ENCODE measurements at places on chromosomes 16 and 17.

DNA sequence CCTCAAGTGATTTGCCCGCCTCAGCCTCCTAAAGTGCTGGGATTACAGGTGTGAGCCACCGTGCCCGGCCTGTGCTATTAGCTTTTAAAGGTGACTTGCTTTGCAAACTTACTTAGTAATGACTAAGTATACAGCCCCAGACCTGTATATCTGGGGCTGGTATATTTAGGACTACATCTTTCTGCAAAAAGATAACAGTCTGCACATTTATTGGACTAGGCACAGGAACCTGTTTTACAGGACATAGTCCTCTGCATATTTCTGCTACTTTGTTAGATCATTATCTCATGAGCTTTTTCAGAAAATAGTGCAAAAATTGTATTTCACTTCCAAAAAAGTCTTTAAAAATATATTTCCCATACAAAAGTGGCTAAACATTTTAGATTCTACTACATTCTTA lies 1.3 kb downstream of the KRT24 start:
- no peak for DNase-seq

DNA sequence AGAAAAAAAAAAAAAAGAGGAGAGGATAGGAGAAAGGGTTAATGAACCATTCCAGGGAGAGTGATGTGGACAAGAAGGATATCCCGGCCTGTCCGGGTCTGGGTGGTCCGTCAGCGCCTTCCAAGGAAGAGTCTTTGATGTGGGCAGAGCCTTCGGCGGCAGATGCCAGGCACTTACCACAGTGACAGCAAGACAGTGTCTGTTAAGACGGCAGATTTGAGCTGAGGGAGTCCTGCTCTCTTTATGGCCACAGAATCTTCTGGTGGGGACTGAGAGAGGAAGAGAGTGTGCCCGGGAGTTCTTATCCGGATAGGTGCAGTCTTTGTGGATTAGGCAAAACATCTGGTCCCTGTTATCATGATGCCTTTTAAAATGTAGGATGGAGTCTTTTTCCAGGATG lies 95.2 kb downstream of the ZDHHC7 start:
- no peak for DNase-seq

GRCh38 chr17:33596899-33597298 lies 303.8 kb upstream of the ASIC2 start:
- DNase-seq: no peak

DNA sequence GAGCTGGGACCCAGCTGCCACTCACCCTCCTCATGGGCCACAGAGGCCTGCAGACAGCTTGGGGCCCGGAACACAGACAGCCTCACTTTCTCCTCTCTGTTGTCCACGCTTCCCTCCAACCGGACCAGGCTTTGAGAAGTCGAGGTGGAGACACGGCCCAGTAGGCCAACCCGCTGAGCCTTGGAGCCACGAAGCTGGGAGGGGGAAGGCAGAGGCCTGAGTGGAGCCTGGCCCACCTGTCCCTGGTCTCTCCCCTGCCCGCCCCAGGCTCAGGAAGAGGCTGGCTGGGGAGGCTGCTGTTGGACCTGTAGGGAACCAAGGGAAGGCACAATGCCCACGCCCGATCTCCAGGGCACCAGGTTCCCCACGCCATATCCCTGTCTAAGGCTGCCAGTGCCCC lies 48.1 kb downstream of the RMI2 start:
- no peak for DNase-seq

DNA sequence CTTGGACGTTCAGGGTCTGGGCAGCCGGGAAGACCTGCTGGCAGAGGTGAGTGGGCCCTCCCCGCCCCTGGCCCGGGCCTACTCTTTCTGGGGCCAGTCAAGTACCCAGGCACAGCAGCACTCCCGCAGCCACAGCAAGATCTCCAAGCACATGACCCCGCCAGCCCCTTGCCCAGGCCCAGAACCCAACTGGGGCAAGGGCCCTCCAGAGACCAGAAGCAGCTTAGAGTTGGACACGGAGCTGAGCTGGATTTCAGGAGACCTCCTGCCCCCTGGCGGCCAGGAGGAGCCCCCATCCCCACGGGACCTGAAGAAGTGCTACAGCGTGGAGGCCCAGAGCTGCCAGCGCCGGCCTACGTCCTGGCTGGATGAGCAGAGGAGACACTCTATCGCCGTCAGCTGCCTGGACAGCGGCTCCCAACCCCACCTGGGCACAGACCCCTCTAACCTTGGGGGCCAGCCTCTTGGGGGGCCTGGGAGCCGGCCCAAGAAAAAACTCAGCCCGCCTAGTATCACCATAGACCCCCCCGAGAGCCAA lies 8.6 kb upstream of the ABCC3 start:
- DNase-seq: peak; percentile 60

DNA sequence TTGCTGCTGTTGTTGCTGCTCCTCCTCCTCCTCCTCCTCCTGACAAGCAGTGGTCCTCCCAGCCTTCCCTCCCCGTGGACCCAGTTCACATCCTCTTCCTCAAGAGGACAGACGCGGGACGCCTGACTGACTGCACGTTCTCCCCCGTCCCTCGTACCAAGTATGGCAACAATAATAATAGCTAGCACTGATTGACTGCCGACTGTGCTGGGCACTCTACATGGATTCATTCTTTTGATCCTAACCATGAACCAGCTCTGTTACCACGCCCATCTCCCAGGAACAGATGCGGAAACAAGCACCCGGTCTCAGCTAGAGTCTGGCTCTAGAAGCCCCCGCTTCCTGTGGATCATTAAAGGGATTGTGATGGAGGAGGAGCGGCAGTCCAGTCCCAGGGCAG lies 78.0 kb downstream of the GNAO1 start:
- DNase-seq: no peak

DNA sequence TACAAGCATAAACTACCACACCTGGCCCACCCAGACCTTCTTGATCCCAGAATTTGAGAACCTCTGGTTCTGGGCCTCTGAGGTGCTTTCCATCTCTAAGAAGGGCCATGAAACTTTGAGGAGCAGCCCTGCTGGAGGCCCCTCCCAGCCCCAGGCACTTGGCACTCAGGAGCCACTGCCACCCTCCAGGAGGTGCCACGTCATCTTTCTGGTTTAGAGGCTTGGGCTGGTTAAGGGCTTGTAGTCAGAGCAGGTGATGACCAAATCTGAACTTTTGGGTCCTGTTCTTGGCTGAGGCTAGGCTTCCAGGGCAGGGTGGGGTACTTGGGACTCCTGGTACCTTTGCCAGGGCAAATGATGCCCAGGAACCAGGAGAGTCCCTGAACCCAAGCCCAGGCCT lies 13.8 kb upstream of the DLX4 start:
- no peak for DNase-seq

DNA sequence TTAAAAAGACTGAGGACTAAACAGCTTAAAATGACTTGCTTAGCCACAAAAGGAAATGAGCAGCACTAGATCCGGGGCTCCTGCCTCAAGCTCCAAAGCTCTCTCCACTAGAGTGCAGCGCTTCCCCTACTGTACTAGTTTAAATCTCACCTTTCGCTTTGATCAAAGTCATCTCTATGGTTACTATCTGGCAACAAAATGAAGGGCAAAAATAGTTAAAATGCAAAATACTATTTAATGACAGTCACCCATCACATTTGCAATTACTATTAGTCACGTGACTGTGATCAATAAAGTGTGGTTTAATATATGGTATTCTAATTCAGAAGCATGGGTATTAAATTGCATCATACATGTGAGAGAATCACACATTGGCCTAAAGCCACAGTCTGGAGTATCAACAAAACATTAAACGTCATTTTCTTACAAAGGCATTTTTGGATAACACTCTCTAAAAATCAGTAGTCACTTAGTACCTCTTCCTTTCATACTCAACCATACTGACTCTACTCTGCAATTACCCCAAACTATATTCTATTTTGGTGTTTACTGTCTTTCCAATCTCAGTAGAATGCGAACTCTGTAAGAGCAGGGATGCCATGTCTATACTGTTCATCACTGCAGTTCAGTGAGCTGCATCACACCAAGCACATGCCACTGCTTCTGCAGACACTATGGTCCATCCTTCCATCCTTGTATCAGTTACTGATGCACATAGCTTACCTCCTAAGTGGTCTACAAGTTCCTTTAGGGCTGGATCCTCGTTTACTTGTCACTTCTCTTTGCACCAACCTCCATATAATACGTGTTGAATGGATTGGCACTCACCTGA lies 6.2 kb downstream of the PSMD12 start:
- no peak for DNase-seq

GRCh38 chr17:63579633-63580032 lies 21.1 kb upstream of the TACO1 start:
- no peak for DNase-seq

DNA sequence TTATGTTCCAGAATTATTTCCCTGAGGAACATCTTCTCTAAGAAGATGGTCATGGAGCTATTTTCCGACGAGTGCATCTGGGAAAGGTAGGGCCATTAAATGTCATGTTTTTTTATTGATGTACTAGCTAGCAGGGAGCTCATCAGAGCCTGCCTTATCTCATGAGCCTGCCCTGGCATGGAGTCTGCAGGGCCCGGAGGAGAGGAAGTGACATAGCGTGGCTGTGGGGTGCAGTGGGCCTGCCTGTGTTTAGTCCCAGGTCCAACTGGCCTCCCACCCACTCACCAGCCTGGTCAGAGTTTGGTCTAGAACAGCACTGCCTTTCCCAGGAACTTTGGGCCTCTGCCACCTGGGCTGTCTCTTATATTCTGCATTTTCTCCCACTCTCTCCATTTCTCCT lies 389.8 kb downstream of the SNX29 start:
- no peak for DNase-seq

- DNase-seq: no peak
Observed at GRCh38 chr16:10756574-10756973, 12.9 kb downstream of the NUBP1 start.

- no peak for DNase-seq
Observed at GRCh38 chr16:8795091-8795490, 2.3 kb downstream of the TMEM186 start.

DNA sequence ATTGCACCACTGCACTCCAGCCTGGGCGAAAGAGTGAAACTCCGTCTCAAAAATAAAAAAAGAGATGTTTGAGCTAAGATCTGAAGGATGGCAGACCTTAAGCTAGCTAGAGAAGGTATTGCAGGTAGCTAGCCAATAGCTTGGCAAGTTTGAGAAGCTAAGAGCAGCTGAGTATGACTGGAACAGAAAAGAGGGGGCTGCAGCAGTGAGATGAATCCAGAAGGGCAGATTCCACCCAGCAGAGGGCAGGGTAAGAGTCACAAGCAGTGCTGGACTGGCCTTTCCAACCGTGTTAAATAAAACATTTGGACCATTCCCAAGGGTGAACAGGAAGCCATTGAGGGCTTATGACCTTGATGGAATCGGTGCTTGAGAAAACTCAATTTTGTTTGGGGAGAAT lies 5.7 kb upstream of the PHAF1 start:
- DNase-seq: no peak

- DNase-seq: no peak
Observed at GRCh38 chr17:82372249-82373071, 895 bp downstream of the UTS2R start.

DNA sequence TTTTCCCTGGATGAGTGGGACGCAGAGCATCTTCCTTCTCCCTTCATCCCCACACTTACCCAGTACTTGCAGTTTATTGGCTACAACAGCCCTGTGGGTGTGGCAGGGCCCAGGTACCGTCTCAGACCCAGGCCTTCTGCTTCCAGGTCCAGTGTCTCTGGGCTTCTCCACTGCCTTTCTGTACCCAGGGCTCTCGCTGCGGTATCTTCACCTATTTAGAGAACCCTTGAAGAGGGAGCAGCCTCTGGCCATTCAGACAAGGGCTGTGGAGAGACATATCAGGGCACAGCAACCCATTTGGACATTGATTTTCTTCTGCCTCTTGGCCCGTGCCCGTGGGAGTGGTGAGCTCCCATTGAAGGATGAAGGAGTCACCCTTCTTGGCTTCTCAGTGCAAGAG lies 17.3 kb downstream of the TBX4 start:
- DNase-seq: no peak

DNA sequence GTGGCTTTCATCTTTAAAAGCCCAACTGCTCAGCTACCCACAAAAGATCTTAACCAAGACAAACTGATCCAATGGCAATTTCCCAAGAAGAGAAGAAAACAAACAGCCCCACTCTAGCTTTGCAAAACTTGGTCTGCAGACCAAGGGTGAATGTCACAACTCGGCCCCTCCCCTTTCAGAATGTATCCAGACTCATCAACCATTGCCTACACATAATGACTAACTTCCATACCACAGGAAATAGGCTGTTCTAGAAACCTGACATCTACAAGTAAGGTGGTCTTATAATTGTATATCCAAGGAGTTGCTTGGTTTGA lies 16.0 kb downstream of the DCUN1D3 start:
- no peak for DNase-seq

DNA sequence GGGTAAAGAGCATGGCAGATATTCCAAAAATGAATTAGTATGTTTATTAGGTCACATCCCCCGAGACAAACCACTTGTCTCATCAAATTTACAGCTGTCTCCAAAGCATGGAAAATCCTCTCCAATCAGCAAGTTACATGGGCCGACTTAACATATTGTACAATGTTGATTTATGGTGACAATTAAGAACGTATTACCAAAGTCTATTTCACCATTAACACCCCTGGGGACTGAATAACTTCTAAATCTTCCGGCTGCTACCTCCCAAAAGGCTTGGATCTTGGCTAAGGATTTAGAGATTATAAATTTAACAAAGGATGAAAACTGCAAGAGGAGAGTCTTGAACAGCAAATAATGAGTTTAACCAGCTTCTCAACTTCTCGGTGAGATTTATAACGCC lies 311.9 kb downstream of the NPIPA8 start:
- DNase-seq: no peak

- no peak for DNase-seq
Observed at GRCh38 chr16:78745108-78746019, 645.9 kb downstream of the WWOX start.

GRCh38 chr17:81906476-81907218 lies 4.6 kb downstream of the PCYT2 start:
- no peak for DNase-seq

- DNase-seq: no peak
Observed at GRCh38 chr17:18933102-18934058, 18.6 kb upstream of the SLC5A10 start.

DNA sequence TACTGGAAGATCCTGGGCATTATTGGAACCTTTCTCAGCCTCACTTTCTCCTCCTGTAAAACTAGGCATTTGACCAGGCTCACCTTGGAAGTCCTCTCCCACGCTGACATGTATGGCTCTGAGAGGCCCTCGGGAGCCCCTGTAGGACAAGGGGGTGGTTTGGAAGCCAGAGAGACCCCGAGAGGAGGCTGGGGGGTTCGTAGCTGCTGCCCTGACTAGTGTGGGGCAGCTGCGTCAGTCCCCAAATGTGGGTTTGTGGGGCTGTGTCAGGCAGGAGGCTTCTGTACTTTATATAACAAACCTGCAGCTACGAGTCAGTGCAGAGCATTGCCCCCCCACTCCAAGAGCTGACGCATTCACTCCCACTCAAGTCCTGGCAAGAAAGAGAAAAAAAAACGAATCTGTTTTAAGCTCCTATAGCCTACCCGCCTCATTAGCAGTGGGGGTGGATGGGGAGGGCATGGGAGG lies 1.8 kb downstream of the CX3CL1 start:
- no peak for DNase-seq

Data from NCI-H187 (cell line).